Naive thymus-derived CD4-positive, alpha-beta T cell (primary cell): ENCODE measurements at places on chromosomes 5 and 9. TPM values are rescaled to one million over a fixed set of nuclear protein-coding genes. Genes with fewer than 3 reads are reported as not detected.

DNA sequence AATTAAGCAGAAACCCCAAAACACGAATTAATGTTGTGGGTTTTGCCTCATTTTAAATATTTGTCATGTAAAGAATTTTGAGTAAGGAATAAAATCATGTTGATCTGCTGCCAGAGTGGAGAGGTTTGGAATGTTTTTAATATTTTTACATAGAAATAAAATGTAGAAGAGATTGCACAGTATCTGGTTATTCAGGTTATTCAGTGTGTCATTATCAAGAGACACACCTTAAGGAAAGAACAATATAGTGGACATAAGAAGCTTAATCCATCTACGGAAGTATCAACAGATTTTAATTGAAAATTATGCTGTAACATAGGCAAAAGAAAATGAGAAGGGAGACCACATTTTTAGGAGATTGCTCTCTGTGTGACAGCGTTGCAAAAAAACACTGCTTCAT, 410.4 kb downstream of the MED10 start:
- H3K27ac ChIP-seq, result no peak overlapping the region
- no peaks in the 10 kb centered on the region for H3K36me3 ChIP-seq
- no peaks in the 10 kb centered on the region for H3K27me3 ChIP-seq
- no peaks in the 10 kb centered on the region for H3K4me1 ChIP-seq
- DNase-seq, result no peak

DNA sequence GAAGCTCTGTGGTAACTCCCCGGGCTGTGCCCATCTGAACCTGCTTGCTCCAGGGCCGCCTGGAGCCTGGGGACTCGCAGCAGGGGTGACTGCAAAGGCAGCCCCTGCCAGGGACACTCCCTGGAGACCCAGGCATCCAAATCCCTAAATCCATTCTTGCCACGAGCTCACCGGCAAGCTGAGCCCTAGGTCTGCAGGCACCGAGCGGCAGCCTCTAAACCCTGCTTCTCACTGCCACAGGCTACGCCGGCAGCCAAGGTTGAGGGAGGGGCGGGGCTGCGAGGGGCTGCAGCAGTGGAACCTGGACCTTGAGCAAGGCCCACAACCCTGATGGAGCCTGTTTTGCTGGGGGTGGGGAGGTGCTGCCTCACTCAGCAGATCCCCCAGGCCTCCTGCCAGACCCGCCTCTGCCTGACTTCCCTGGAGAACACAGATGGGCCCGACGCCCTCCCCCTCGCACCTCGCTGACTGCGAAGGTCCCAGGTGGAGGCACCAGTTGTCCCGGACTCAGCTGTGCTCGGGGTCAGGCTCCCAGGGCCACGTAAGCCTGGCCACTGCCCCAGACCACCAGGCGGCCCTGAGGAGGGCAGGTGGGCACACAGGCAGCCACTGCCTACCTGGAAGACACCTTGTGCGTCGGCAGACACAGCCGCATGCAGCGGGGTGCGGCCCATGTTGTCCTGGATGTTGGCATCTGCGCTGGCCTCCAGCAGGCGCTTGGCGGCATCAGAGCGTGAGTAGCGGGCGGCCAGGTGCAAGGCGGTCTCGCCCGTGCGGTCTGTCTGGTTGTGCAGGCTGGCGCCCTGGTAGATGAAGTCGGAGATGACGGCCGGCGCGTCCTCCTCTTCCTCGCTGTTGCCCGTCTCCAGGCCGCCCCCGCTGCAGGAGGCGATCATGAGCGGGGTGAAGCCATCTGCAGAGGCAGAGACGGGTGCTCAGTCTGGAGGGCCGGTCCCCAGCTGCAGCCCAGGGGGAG, 17.4 kb upstream of the SEC16A start:
- no peaks in the 10 kb centered on the region for H3K4me1 ChIP-seq
- no peaks in the 10 kb centered on the region for H3K27me3 ChIP-seq
- H3K36me3 ChIP-seq, result no peaks in the 10 kb centered on the region
- no peak overlapping the region for H3K4me3 ChIP-seq
- H3K27ac ChIP-seq, result no peak overlapping the region

- H3K36me3 ChIP-seq, result no peaks in the 10 kb centered on the region
- no peak for DNase-seq
- no peaks in the 10 kb centered on the region for H3K27me3 ChIP-seq
- H3K4me1 ChIP-seq, result peaks cover 8% of the 10 kb centered on the region
- no peak overlapping the region for H3K4me3 ChIP-seq
These were observed 52.3 kb downstream of the COL15A1 start for GRCh38 chr9:98995971-98996504.

DNA sequence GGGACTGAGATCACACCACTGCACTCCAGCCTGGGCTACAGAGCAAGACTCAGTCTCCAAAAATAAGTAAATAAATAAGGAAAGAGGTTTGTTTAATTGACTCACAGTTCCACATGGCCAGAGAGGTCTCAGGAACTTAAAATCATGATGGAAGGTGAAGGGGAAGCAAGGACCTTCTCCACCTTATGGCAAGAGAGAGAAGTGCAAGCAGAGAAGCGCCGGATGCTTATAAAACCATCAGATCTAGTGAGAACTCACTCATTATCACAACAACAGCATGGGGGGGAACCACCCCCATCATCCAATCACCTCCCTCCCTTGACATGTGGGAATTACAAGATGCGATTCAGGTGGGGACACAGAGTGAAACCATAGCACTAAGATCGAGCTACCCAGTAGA, 22.8 kb upstream of the RGMB start:
- H3K4me1 ChIP-seq, result no peaks in the 10 kb centered on the region
- no peaks in the 10 kb centered on the region for H3K36me3 ChIP-seq
- no peak overlapping the region for H3K4me3 ChIP-seq
- DNase-seq, result no peak
- no peaks in the 10 kb centered on the region for H3K27me3 ChIP-seq

DNA sequence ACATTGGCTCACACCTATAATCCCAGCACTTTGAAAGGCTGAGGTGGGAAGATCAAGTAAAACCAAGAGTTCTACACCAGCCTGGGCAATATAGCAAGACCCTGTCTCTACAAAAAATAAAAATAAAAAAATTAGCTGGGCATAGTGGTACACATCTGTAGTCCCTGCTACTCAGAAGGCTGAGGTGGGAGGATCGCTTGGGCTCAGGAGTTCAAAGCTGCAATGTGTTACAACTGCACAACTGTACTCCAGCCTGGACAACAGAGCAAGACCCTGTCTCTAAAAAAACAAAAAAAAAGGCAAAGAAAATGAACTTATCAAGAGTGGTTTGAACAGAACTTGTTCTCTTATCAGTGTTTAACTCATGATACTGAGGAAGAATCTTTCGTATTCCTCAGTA, 29.3 kb downstream of the AP3B1 start:
- no peaks in the 10 kb centered on the region for H3K4me1 ChIP-seq
- H3K4me3 ChIP-seq, result no peak overlapping the region
- H3K36me3 ChIP-seq, result peaks cover 21% of the 10 kb centered on the region
- no peak overlapping the region for H3K27ac ChIP-seq
- DNase-seq, result no peak

GRCh38 chr5:4804691-4805360, 335.3 kb upstream of the ADAMTS16 start:
- no peaks in the 10 kb centered on the region for H3K4me1 ChIP-seq
- no peak for DNase-seq
- H3K27ac ChIP-seq, result no peak overlapping the region
- no peaks in the 10 kb centered on the region for H3K36me3 ChIP-seq
- no peak overlapping the region for H3K4me3 ChIP-seq

Gene SLC4A9
- total RNA-seq, result 0.96 TPM

Gene IFNB1
- not detected in 2 replicates for total RNA-seq

Gene TAF1L
- total RNA-seq, result not detected

Gene MYOZ3
- total RNA-seq, result not detected
